Mesothelial cell of epicardium (in vitro differentiated cells): ENCODE measurements at places on chromosomes 6 and 20. TPM values are rescaled to one million over a fixed set of nuclear protein-coding genes. Genes with fewer than 3 reads are reported as not detected.

CCM2L gene
- total RNA-seq = 0.16 to 0.38 TPM in 2 of 3 replicates, not detected in the other

- no peak for DNase-seq
- H3K4me1 ChIP-seq = peaks cover 18% of the 10 kb centered on the region
- no peaks in the 10 kb centered on the region for H3K27me3 ChIP-seq
- no peak overlapping the region for H3K27ac ChIP-seq
- H3K4me3 ChIP-seq = no peak overlapping the region
Measured at GRCh38 chr6:2184700-2185455, 60.5 kb downstream of the GMDS start.

GRCh38 chr6:127950566-127951145, 49.8 kb upstream of the THEMIS start:
- H3K27me3 ChIP-seq = no peaks in the 10 kb centered on the region
- no peaks in the 10 kb centered on the region for H3K36me3 ChIP-seq
- H3K4me3 ChIP-seq = no peak overlapping the region
- no peak overlapping the region for H3K27ac ChIP-seq
- no peaks in the 10 kb centered on the region for H3K4me1 ChIP-seq

MTFR2 gene
- total RNA-seq = 1.7 to 2.2 TPM (median 2.0 TPM) in 3 replicates

DNA sequence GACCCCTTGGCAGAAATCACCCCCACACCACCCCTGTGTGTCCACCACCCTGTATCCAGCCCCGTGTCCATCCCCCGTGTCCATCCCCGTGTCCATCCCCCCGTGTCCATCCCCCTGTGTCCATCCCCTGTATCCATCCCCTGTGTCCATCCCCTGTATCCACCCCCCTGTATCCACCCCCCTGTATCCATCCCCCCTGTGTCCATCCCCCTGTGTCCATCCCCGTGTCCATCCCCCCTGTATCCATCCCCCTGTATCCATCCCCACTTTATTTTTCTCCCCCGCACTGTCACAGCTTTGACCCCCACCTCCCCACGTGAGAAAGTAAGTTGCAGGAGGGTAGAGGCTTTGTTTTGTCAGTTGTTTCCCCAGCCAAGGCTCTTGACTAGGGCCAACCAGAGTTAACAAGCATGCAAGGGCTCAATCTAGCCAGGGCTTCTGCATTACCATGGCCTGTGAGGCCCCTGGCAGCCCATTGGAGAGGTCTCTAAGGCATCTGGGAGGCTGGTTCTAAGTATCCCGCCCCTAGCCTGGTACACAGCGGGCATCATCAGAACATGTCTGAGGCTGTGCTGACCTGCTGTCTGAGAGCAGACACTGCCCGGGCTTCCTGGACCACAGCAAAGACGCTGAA, 18.1 kb upstream of the SIRPA start:
- no peak for DNase-seq
- H3K27ac ChIP-seq = no peak overlapping the region
- H3K27me3 ChIP-seq = peaks cover 8% of the 10 kb centered on the region
- no peaks in the 10 kb centered on the region for H3K36me3 ChIP-seq
- H3K4me1 ChIP-seq = no peaks in the 10 kb centered on the region
- no peak overlapping the region for H3K4me3 ChIP-seq

COL19A1 gene
- total RNA-seq = 0.18 to 0.43 TPM (median 0.25 TPM) in 3 replicates

SEMG1 gene
- total RNA-seq = not detected in 3 replicates

- H3K4me1 ChIP-seq = peaks cover 11% of the 10 kb centered on the region
- H3K27ac ChIP-seq = no peak overlapping the region
- peak overlapping the region; percentile 65 for H3K4me3 ChIP-seq
- no peaks in the 10 kb centered on the region for H3K36me3 ChIP-seq
- H3K27me3 ChIP-seq = peaks cover 89% of the 10 kb centered on the region
Measured at GRCh38 chr20:32019156-32019510, 8.9 kb downstream of the CCM2L start.
